CD4-positive, alpha-beta memory T cell (primary cell): ENCODE measurements at places on chromosomes 6 and 20.
A peak's percentile ranks its signal among the peaks of the same experiment; 100 is the strongest.

DNA sequence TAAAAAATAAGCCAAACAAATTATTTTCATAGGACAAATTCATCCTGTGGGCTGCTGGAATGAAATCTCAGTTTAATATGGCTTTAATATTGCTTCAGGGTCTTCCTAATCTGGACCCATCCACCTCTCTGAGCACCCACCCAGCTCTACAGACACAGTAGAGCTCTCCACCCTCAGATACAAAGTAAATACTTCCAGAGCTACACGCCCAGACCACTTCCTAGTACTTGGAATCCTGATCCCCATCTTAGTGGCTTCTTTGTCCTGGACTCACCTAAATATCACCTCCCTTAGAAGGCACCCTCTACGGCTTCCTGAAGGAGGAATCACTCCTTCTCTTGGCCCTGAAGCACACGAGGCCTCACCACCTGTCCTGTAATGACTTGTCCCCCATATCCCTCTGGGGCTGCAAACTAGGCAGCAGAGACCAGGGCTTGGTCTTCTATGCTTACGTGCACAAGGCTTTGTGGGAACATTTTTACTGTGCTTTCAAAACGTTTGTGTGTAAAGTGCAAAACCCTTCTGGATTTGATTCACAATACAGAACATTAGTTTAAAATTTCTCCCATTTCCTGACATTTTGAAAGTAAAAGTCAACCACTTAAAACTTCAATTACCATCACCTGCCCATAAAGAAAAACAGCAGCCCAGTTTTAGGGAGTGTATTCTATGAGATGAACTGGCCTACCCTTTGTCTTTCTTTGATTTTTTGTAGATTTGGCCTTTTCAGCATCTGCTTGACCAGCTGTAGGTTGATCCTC lies 2.4 kb downstream of the CTCFL start:
- no peak for DNase-seq

DNA sequence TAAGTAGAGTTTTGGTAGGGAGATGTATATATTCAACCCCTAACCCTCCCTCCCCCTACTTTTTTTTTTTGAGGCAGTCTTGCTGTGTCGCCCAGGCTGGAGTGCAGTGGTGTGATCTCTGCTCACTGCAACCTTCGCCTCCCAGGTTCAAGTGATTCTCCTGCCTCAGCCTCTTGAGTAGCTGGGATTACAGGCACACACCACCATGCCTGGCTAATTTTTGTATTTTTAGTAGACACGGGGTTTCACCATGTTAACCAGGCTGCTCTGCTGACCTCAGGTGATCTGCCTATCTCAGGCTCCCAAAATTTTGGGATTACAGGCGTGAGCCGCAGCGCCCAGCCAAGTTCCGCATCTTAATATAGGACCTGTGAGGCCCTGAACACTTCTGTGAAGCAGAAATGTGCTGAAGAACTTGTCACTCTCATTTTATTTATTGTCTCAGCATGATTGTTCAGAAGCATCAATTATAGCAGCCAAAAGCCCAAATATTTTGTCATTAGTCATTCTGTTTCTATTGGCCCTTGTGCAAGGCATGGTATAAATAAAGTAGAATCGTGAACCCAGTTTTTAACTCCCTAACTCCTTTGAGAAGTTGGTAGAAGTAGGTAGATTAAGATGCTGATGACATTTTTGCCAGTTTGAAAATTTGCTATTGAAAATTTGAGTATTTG lies 19.4 kb downstream of the DSTN start:
- no peak for DNase-seq

DNA sequence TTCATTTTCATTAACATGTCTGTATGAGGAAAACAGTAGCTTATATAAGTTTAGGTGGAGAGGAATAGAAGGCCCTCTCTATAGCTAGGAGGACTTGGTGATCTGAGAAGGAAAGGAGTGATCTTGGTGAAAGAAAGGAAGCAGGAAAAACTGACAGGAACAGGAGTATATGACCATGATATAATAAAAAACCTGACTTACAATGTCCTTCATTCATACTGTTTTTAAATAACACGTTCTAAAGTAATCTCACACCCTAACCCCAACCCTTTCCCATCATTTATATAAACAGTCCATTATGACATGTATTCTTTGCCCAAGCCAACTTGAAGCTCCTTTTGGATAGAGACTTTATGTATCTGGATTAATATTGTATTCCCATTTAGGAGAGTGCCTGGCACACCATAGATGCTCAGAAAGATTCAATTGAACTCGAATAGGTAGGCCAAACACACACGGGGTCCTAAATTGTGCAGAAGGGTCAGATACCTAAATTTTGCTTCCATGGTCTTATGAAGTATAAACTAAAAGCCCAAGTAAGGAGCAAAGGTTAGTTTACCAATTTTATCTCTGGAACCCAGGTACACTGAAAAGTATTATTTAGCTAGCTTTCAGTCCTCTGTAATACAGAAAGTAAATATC lies 75.9 kb downstream of the OR2B2 start:
- no peak for DNase-seq

DNA sequence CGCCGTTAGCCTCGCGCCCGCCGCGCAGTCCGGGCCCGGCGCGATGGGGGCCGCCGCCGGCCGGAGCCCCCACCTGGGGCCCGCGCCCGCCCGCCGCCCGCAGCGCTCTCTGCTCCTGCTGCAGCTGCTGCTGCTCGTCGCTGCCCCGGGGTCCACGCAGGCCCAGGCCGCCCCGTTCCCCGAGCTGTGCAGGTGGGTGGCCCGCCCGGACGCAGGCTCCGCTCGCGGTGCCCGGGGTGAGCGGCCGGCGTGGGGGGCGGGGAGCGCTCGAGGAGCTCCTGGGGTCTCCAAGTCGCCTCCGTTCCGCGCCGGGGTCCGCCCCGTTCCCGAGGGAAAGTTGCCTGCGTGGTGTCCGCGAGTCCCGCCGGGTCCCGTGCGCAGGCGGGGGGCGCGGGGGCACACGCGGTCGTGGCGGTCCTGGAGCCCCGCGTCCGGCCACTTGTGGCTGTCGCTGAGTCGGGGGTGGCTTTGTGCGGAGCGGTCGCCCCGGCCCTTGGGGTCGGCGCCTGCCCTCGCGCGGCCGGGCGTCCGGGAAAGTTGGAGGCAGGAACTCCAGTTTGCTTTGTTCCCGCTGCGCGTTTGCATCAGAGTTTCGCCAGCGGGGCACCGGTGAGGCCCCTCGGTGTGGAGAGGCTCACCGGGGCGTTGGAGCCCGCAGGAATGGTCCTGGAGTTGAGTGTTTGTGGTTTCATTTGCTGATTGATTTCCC lies 476 bp downstream of the IGF2R start:
- peak; percentile 14 for DNase-seq

- DNase-seq = peak; percentile 55
Observed at GRCh38 chr20:44646023-44646640, 5.4 kb downstream of the ADA start.

- no peak for DNase-seq
Observed at GRCh38 chr6:150196942-150197745, 54.3 kb downstream of the PPP1R14C start.

DNA sequence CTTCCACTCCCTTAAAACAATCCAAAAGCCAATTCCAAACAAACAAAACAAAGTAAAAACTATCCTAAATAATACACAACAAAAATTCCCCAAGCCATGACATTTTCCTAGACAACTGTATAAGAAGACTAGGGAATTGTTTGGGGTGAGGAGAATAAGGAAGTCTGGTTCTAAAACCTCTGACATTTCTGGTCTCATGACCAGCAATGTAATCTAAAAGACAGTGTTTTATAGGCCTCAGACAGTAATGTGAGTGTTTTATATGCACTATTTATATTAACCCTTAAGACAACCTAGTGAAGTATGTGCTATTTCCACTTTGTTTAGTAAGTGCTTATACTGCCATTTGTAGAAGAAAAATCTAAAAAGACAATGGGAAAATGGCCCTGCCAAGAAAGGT lies 13.0 kb upstream of the RCAN2 start:
- no peak for DNase-seq

- no peak for DNase-seq
Observed at GRCh38 chr6:106882601-106883518, 91.7 kb downstream of the CD24 start.

GRCh38 chr6:35370124-35370741 lies 27.9 kb downstream of the PPARD start:
- DNase-seq = no peak
